Osteoblast (primary cell): ENCODE measurements at places on chromosomes 13 and 19. TPM values are rescaled to one million over a fixed set of nuclear protein-coding genes. Genes with fewer than 3 reads are reported as not detected.

The CEACAM16 gene
- under 0.01 TPM in 1 of 2 replicates, not detected in the other for total RNA-seq

The APC2 gene
- 0.29 and 0.36 TPM in 2 replicates for total RNA-seq

The POGLUT2 gene
- total RNA-seq = 15.9 and 18.0 TPM in 2 replicates

The ALG11 gene
- 22.7 and 23.9 TPM in 2 replicates for total RNA-seq

The ARL11 gene
- total RNA-seq = not detected in 2 replicates

The ZNF468 gene
- 23.0 and 23.2 TPM in 2 replicates for total RNA-seq

The ZNF850 gene
- 2.5 and 3.2 TPM in 2 replicates for total RNA-seq

The EGLN2 gene
- total RNA-seq = 69.8 and 75.1 TPM in 2 replicates

- DNase-seq = no peak
These were observed 3.8 kb downstream of the CNOT3 start for GRCh38 chr19:54141356-54141755.

DNA sequence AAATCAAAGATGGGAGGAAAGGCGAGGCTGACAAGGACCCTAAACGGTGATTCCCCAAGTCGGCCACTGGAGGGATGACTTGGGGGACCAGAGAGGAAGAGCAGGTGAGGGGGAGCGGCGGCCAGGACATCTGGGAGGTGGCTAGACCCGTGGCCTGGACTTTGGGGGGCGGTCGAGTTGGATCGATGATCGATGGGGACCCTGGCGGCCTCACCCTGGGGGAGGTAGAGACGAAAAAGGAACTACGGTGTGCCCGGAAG, 7.7 kb upstream of the CIRBP start:
- no peak for DNase-seq

GRCh38 chr19:5420953-5421352, 34.3 kb upstream of the ZNRF4 start:
- DNase-seq = no peak

DNA sequence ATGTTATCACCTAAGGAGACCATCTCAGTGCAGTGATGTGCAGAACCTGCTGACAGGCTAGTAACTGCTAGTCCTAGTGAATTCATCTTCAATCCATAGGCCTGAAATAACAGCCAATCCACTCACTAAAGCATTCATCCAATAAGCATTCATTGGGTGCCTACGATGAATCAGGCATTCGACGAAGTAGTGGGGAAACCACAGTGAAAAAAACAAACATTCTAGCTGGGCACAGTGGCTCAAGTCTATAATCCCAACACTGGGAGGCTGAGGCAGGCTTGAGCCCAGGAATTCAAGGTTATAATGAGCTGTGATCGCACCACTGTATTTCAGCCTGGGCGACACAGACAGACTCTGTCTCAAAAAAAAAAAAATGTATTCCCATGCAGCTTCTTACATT, 135.6 kb downstream of the RNF17 start:
- no peak for DNase-seq

DNA sequence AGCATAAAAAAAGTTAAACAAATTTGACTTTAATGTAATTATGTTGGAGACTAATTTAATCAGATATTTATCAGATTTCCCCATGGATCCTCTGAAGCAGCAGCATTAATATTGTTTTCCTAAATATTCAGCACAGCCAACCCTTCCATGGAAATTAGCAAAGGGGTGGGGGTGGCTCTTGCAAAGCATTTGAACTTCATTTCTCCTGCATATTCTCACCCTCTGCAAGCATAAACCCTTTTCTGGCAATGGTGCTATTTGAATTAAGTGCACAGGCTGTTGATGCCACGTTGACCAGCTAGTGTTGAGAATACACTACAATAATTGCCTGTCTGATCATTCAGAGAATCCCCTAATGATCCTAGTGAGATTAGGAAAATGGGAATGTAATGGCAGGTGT, 488.1 kb upstream of the KLF12 start:
- no peak for DNase-seq

DNA sequence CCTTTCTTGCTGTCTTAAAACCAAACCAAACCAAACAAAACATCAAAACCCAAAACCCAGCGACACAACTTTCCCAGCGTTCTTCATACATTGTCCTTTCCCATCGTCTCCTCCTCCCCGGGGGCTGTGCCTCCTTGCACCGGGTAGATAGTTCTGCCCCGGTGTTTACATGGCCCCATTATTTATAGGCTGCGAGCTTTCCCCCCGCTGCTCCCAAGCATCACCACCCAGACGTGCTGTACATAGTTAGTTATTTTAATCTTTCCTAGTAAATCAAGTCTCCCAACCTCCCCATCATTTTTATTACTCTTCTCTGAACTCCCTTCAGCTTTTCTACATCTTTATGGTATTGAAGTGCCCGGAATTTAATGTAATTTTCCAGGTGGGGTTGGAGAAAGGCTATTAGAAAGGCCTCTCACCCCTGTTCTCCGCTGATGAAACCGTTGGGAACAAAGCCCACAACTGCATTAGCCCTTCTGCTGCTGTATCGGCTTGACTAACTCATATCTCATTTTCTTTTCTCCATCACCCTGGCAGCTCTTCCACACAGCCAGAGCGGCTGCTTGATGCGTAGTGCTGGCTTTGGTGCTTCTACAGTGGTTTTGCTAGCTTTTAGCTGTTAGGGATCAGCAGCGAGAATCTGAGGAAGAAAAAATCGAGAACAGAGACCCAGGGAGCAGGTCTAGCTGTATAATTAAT, 53.1 kb downstream of the FGF9 start:
- no peak for DNase-seq

- DNase-seq = no peak
These were observed 109.0 kb downstream of the SLAIN1 start for GRCh38 chr13:77806518-77806917.

- DNase-seq = no peak
These were observed 8.8 kb downstream of the METTL21C start for GRCh38 chr13:102686024-102686423.

- no peak for DNase-seq
These were observed 18.4 kb upstream of the CBY2 start for GRCh38 chr13:45683701-45684100.

DNA sequence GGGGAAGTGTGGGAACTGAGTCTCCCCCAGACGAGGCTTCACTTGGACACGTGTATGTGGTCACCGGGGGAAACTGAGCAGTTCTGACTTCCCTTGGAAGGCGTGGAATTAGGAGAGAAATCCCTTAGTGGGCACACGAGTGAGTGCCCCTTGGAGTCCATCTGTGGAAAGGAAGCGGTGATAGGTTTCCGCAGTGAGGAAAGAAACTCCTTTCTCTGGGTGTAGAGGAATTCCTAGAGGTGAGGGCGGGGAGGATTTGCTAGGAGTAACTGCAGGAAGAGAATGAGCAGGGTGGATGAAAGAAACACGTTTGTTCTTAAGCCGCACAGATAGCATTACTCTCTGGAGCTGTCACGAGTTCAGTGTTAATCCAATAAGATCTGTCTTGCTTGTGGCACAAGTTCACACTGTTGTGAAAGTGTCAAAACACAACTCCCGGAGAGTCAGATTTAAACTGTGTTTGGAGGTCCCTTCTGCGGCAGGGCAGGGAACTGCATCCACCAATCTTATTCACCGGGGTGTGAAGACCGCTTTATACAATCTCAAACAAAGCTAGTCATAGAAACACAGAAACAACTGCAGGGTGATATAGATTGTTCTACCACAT, 1.2 kb downstream of the KL start:
- DNase-seq = peak; percentile 74

DNA sequence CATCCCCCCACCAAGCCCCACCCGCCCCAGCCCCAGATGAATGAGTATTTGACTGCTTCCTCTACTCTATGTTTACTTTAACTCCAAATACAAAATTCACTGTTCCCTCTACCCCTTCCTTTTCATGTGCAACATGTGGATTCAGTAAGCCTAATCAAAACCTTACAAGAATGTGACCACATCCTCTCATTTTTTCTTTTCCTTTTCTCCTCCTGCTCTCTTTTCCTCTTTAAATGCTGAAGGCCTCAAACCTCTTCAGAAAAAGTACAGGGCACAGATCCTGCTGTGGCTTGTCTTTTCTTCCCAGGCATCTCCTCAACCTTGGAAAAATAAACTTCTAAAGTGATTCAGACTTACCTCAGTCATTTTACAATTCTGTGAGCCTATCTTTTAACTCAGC, 119.0 kb downstream of the MYCBP2 start:
- peak; percentile 36 for DNase-seq

DNA sequence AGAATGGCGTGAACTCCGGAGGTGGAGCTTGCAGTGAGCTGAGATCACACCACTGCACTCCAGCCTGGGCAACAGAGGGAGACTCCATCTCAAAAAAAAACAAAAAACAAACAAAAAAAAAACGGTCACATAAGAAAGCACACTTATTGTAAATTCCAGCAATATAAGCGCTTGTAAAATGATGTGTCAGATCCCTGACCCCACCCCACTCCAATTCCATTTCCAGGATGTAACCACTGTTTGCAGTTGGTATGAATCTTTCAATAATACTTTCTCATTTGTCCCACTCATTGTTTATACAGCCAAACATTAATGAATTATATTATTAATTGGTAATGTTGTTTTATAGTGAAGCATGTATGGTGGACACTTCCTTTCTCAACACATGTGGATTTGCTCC, 15.9 kb upstream of the CEACAM1 start:
- peak; percentile 82 for DNase-seq

DNA sequence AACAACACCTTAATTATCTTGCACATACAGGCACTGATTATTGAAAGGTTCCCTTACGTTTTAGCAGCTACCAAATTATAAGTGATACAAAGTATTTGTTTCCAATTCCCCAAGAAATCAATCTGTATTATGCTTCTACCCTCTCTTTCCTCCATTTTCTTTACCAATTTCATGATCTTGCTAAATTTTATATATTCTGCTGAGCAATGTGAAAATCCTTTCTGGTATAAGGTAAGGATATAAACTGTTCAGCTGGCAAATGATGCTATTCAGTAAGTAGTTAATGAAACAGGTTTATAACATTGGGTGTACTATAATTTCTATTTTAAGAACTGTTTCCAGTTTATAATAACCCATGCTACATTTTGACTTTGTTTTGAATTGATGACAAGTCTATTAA, 985 bp upstream of the EEF1AKMT1 start:
- no peak for DNase-seq

DNA sequence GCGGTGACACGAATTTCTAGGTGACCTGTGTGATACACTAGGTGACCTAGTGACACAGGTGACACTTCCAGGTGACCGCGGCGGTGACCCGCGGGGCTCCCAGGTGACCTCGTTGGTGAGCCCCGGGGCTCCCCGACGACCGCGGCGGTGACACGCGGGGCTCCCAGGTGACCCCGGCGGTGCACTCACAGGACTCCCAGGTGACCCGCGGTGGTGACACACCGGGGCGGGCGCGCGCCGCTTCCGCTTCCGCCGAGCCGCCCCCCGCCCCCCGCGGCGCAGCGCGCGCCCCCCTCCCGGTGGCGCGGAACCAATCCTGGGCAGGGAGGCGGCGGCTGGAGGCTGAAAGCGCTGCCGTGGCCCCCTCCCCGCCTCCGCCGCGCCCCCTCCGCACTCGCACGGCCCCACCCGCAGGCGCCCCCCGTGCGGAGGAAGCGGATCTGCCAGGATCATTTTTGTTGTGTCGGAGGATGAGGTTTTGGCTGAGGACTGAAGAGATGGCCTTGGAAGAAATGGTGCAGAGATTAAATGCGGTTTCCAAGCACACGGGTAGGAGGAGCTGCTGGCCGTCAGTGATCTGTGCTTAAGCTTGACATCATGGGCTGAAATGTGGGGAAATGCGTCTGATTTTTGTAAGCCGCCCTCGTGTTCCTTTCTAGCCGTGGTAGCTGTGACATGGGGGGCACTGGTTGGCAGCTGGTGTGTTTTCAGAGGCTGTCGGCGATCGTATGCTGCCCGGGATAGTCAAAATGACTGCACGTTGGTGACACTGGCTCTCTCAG, at the start of gene MCF2L:
Gene MCF2L, plus strand, starts transcription at position 305 of the 782 bp plus-strand sequence. Its CDS starts 166 bp downstream, at position 471.
- peak; percentile 93 for DNase-seq

DNA sequence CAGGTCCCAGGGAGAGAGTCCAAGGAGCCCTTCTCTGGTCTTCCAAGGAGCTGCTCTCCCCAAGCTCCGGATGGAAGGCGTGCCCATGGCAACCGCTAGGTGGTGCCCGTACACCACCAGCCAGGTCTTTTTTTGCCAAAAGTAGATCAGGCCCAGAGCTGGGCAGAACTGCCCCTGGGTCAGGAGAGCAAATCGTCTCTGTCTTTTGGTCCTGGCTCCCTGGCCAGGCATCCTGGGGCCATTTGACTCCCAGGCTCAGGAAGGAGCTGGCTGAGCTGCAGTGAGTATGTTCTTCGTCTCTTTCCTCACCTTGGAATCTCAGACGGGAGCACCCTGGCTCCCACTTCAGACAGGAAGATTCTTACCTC, 24.6 kb upstream of the BCL3 start:
- DNase-seq = peak; percentile 92

DNA sequence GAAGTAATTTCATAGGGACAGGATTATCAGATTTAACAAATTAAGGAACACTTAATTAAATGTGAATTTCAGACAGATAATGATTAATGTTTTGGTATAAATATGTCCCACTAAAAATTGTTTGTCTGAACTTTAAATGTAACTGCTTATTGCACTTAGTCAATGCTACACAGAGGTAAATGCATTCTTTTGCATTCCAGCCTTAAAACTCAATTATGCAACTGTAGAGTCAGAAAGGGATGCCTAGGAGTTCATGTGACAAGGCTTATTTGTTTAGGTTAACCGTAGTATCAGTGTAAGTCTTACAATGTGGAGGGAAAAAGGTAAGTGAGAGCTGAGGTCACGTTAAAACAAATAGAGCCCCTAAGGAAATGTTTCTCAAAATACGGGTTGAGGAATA, 347.2 kb upstream of the ARGLU1 start:
- DNase-seq = peak; percentile 82

DNA sequence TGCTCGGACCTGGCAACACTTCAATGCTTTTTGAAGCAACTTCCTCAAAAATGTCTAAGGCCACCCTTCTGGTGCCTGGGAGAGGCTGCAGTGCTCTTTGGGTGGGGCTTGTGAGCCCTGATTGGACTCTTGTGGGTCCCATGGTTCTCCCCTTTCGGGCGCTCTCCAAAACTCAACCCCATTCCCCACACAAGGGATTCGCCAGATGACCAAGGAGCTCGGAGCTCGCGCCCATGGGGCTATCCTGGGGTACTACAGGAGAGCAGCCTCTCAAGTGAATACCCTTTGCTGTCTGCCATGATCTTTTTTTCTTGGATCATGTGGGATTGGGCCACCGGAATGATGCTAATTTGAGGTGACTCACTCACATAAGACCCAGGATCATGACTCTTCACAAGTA, 29.7 kb upstream of the KL start:
- DNase-seq = no peak

DNA sequence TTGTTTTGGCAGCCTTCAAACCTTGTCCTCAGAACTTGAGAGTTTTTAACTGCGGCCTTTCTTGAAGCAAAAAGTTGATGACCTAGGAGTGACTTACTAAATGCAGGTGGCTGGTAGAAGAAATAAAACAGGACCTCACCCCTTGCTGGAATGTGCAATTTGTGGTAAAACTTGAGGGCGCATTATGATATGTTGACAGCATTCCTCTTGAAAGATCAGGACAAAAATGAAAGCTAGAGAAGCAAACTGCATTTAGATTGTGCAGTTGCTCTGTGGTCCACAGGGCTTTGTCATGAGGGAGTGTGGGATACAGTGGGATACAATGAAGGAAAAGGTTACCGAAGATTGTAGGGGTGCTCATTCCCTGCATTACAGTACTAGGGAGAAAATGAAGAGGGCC, 504.2 kb downstream of the GPC6 start:
- no peak for DNase-seq

- no peak for DNase-seq
These were observed 17.6 kb upstream of the POSTN start for GRCh38 chr13:37616131-37616530.
